ENCODE measurements at places on chromosomes 4 and X. TPM values are rescaled to one million over a fixed set of nuclear protein-coding genes. Genes with fewer than 3 reads are reported as not detected.

ELF4 gene
- 10.2 TPM for total RNA-seq

TRIML2 gene
- total RNA-seq: not detected

TCP11X2 gene
- not detected for total RNA-seq

ING2 gene
- 3.4 TPM for total RNA-seq

PLP1 gene
- total RNA-seq: not detected

ABLIM2 gene
- 1.1 TPM for total RNA-seq

NAP1L5 gene
- 2.6 TPM for total RNA-seq

FAM47A gene
- total RNA-seq: not detected

Data from lung microvascular endothelial cell (primary cell).